Activated CD4-positive, alpha-beta T cell treated with anti-CD3 and anti-CD28 coated beads for 1 hour (primary cell): ENCODE measurements at places on chromosomes 2 and 18.
A peak's percentile ranks its signal among the peaks of the same experiment; 100 is the strongest.

GRCh38 chr2:172655091-172655837 is 80.4 kb upstream of the RAPGEF4 start:
- no peak for DNase-seq

GRCh38 chr2:108316461-108317258 is 28.0 kb downstream of the SULT1C2 start:
- no peak for DNase-seq

DNA sequence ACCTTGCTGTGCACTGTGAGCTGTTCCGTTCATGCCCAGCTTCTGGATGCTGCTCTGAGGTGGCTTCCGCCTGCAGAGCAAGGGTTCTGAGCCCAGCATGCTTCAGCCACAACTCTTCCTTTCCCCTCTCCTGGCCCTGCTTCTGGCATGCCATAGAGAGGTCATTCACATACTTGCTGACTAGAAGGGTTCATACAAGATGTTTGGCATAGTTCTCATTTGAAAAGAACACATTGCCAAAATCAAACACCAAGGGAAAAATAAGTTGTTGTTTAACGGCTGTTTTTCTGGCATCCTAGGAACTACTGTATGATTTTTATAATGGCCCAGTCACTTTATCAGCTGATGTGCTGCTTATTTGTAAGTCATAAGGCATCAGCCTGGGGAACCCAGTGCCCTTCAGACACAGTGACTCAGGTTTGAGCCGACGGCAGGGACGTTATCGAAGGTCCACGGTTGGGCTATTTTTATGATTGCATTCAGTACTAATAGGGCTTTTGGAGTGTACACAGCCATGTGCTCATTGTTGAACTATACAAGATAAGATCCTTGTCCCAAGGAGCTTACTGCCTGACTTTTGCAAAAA is 53.9 kb upstream of the CTAGE1 start:
- DNase-seq, result no peak

DNA sequence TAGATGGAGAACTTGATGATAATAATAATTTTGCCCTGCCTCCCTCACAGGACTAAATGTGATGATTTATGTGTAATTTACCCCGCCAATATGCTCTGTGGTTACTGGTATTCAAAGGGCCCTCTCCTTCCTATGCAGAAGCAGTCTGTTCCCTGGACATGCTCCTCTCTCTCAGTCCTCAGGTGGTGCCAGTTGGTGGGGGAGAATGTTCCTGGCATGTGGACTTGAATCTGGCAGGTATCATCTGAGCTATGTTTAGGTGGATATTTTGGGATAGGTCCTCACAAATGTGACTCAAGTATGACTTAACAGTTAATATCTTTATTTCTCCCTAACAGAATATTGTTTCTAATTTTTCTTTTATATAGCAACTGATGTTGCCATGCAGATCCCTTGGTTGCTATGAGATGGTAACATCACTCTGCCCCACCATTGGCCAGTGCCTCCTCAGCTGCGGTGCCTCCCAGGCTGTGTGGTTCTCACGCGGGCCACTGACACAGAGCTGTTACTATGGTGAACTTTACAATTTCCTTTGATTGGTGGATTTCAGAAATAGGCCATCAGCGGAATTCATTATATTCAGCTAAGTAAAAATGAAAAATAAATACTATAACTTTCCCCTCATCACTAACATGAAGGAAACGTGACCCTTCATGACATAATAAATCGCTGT is 106.7 kb upstream of the PELI1 start:
- no peak for DNase-seq

- no peak for DNase-seq
Observed at GRCh38 chr18:61225336-61225735, 107.9 kb upstream of the CDH20 start.

GRCh38 chr2:109517118-109517889 is 96.5 kb downstream of the SEPTIN10 start:
- DNase-seq, result no peak

DNA sequence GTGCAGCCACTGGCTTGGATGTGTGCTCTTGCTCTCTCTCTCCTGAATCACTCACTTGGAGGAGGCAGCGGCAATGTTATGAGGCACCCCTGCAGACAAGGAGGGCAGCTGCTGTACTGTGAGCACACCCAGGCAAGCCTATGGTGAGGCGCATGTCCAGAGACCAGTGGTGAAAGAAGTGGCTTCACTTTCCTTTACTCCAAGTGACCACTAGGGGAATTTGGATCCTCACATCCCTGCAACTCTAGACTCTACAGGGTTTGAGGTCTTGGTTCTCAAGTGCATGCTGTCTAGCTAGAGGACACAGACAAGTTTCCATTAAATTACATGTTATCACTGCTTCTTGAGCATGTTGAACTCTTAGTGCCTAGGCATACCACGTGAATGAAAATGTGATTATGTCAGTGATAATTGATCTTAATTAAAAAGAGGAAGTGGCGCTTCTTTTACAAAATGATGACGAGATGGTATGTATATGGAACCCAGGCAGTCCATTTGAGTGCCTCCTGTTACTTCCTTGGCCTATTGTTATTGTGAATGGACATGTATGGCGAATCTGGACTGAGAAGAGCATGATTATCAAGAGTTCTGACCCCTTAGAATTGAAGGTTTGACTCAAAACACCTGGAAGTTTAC is 181.0 kb upstream of the CDH2 start:
- no peak for DNase-seq

GRCh38 chr2:57884281-57884680 is 162.3 kb upstream of the VRK2 start:
- DNase-seq, result no peak

GRCh38 chr2:219973136-219973535 is 345.7 kb downstream of the SLC4A3 start:
- DNase-seq, result no peak

DNA sequence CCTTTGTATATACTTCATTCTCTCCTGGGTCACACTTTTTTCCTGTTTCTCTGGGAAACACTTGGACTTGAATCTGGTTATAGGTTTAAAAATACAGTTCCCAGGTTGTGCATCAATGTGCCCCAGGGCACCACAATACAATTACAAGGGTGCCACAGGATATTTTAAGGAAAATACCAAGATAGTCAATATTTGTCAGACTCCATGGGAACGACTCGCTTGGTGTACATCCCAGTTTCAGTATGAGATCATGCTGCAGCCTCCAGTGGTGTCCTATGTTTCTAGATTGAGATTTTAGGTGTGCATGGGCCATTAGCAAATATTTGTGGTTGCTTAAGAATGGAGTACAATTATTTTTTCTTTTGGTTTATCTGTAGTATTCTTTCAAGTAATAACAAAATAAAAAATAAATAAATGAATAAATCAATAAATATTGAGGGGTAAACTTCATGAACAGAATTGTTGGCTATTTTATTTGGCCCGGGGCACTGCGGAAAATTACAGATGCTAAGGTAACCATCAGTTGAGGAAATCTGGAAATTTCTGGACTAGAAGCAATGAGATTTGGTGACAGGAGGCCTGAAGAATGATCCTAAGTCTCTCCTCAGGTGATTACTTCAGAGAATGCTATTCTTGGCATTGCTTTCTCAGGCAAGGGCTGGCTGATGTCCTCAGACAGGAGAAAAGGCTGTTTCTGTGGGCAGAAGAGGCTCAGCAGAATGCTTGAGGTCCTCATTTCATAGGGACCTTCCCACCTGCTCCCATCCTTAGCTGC is 649.3 kb upstream of the SOX11 start:
- no peak for DNase-seq

- no peak for DNase-seq
Observed at GRCh38 chr2:174971868-174972781, 33.1 kb downstream of the CHN1 start.

- DNase-seq, result no peak
Observed at GRCh38 chr2:15391751-15392150, 169.4 kb downstream of the NBAS start.

GRCh38 chr18:77495982-77496690 is 246.5 kb downstream of the GALR1 start:
- DNase-seq, result no peak

DNA sequence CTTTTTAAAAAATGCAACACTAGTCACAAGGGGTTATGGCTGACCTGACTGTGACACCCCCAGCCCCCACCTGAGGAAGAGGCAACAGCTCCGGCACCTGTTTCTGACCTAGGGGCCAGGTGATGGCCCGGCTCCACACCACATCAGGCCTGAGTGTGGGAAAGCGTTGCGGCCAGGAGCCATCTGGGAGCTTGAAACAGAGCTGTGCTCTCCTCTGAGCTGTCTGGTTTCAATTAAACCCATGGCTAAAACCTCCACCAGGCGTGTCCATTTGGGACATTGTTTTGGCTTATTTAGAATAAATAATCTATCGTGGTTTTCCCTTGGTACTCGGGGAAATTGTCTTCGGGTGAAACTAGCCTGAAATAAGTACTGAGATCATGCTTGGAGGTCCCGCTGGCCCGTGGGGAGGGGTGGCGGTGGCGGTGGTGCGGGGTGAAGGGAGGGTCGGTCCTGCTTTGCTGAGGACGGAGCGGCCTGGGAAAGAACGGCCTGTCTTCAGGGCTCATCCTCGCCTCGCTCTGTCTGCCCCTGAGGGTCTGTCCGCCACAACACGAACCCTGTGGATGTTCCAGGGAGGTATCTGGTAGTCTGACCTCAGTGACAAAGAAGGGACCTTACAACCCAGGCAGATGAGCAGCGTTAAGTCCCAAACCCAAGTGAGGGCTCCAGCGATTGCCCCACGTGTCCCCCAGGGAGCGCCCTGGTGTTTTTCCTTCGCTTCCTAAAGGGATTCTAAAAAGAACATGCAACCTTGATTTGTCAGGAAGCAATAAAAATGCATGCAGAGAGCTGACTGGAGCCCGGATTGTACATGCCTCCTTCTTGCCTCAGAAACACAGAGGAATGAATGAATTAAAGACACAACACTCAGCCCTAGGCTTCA is 58.7 kb downstream of the IL1RL2 start:
- DNase-seq, result no peak

DNA sequence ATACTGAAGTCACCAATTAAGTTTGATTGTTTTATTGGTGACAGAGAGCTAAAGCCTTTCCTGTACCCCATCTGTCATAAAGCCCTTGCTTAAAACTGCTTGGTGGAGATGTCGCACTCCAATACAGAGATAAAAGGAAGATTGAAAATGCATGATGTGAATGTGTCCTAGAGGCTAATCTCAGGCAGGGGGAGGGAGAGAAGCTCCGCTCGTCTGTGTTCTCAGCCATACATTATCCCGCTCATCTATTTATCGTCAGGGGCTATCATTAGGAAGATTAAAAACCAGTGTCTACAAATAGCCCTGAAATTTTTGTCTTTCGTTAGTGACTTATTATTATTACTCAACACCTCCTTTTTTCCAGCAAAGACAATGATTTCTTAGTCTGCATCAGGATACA is 110.3 kb downstream of the CMPK2 start:
- no peak for DNase-seq

DNA sequence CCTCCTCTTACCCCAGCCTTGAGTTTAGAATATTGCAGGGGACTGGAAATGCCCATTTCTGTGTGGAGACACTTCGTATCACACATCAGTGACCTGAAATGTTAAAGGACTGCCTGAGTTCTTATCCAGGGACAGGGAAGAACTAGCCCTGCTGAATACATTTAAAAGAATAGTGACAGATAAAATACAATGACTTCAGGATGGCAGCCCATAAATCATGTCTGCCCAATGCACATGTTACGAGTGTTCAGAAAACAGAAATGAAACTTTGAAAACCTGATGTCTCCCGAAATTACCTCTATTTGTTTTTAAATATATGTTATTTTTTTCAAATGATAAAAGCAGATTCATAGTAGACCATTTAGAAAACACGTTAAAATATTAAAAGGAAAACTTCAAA is 22.3 kb upstream of the RAB12 start:
- no peak for DNase-seq

GRCh38 chr2:237555560-237555959 is 10.8 kb upstream of the PRLH start:
- no peak for DNase-seq

GRCh38 chr2:216316743-216317142 is 55.5 kb downstream of the MARCHF4 start:
- DNase-seq, result no peak

DNA sequence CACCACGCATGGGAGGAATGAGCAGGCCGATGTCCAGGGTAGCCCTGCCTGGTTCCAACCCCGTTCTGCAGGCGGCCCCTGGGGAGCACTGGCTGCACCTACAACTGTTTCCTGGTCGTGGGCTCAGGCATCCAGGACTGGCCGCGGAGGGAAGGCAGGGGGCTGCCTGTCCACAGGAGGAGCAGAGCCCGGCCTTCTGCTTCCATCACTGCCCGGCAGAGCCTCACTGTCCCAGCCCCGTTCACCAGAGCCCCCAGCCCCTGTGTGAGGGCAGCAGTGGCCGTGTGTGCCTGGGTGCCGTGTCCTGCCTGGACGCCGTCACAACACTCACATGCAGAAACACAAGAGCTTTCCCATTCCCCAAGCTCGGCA is 56.2 kb downstream of the KCNG2 start:
- no peak for DNase-seq

DNA sequence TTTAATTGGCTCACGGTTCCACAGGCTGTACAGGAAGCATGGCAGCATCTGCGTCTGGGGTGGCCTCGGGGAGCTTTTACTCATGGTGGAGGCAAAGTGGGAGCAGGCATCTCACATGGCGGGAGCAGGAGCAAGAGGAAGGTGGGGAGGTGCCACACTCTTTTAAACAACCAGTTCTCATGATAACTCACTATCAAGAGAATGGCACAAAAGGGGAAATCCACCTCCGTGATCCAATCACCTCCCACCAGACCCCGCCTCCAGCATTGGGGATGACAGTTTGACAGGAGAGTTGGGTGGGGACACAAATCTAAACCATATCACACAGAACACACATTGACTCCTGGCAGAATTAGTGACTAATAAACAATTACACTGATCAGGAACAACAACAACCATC is 68.6 kb upstream of the ACKR3 start:
- DNase-seq, result no peak

DNA sequence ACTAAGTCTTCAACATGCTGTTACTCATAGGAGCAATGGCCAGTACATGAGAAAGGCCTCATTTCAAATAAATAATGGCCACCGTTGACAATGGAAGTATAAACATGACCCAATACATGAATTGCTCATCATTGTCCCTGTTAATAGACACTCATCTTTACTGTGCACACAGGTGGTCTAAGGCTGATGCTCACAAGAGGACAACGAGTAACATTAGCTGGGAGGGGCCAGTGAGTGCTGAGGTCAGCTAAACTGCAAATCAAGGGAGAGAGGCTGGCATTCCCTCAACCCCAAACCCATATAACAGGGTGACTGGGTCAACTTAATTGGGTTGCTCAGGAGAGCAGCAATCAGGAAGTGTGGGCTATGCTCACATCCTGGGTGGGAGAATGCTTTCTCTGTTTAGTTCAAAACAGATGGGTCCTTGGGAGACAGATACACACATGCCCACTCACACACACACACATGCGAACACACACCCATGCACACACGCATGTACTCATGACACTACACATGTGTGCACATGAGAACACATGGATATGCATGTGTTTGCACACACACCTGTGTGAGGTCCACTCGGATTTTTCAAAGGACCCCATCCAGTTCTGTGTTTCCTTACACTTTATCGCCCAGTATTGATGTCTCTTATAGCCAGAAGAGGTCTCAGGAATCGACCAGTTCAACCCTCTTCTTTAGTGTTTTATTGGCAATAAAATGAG is 172.0 kb downstream of the INHBB start:
- no peak for DNase-seq

- DNase-seq, result peak; percentile 7
Observed at GRCh38 chr18:79515944-79516351, 120.2 kb downstream of the NFATC1 start.
